ENCODE measurements at places on chromosomes 6 and 20. TPM values are rescaled to one million over a fixed set of nuclear protein-coding genes. Genes with fewer than 3 reads are reported as not detected.

Gene VGLL2
- total RNA-seq = not detected

Gene SLC22A1
- 0.92 TPM for total RNA-seq

Gene KIAA0408
- total RNA-seq = 0.37 TPM

Gene HLA-E
- total RNA-seq = 206 TPM

Gene RSPO3
- total RNA-seq = 17.4 TPM

Gene BPIFA1
- not detected for total RNA-seq

Gene KHDC1L
- not detected for total RNA-seq

Gene CYP39A1
- total RNA-seq = 22.6 TPM

Gene BTN1A1
- not detected for total RNA-seq

Gene VWA7
- total RNA-seq = 0.28 TPM

Gene CDH4
- 0.18 TPM for total RNA-seq

Gene C20orf141
- 0.37 TPM for total RNA-seq

Gene SLC25A27
- total RNA-seq = 16.1 TPM

Gene GCNT2
- total RNA-seq = not detected

Gene TMEM244
- total RNA-seq = not detected

Gene PHF20
- 18.8 TPM for total RNA-seq

Gene CCM2L
- total RNA-seq = not detected

Gene ULBP2
- total RNA-seq = 2.6 TPM

Gene PPP2R5D
- 31.5 TPM for total RNA-seq

Gene FRK
- 1.9 TPM for total RNA-seq

Gene DSTN
- 215 TPM for total RNA-seq

Gene CALHM6
- total RNA-seq = 2.3 TPM

Gene KCNG1
- 16.7 TPM for total RNA-seq

Gene EEF1A1
- total RNA-seq = 32,567 TPM

Gene EEF1A2
- total RNA-seq = 3.0 TPM

Gene TREM1
- 2.7 TPM for total RNA-seq

Gene GJA1
- 896 TPM for total RNA-seq

Gene MUC22
- total RNA-seq = not detected

Gene GFOD1
- 6.4 TPM for total RNA-seq

Gene ENPP4
- 2.8 TPM for total RNA-seq

Gene CMTR1
- total RNA-seq = 38.6 TPM

Gene HLA-DQA2
- total RNA-seq = not detected

Gene NNAT
- total RNA-seq = 0.14 TPM

Data from smooth muscle cell of bladder (primary cell).